ENCODE measurements at places on chromosomes 13 and 19. TPM values are rescaled to one million over a fixed set of nuclear protein-coding genes. Genes with fewer than 3 reads are reported as not detected.

DNA sequence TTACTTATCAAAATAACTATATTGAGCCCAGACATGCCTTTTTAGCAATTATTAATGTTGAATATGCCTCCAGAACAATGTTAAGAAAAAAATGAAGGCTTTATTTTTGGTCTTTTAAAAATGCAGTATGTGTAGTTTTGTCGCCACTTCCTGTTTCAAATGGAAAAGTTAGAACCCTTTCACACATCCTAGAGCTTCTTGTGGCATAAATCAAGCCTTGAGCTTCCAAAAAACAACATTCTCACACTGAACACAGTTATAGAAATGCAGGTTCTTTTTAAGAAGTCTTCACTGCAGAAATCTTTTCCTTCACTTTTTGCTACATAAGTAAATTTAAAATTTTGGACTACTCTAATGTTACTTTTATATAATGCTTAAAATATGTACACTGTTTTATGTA is 108.7 kb downstream of the ESD start:
- peaks cover 3% of the 10 kb centered on the region for H3K36me3 ChIP-seq
- no peak overlapping the region for H3K27ac ChIP-seq
- H3K27me3 ChIP-seq, result no peaks in the 10 kb centered on the region
- peaks cover 54% of the 10 kb centered on the region for H3K4me1 ChIP-seq
- H3K4me3 ChIP-seq, result no peak overlapping the region

DNA sequence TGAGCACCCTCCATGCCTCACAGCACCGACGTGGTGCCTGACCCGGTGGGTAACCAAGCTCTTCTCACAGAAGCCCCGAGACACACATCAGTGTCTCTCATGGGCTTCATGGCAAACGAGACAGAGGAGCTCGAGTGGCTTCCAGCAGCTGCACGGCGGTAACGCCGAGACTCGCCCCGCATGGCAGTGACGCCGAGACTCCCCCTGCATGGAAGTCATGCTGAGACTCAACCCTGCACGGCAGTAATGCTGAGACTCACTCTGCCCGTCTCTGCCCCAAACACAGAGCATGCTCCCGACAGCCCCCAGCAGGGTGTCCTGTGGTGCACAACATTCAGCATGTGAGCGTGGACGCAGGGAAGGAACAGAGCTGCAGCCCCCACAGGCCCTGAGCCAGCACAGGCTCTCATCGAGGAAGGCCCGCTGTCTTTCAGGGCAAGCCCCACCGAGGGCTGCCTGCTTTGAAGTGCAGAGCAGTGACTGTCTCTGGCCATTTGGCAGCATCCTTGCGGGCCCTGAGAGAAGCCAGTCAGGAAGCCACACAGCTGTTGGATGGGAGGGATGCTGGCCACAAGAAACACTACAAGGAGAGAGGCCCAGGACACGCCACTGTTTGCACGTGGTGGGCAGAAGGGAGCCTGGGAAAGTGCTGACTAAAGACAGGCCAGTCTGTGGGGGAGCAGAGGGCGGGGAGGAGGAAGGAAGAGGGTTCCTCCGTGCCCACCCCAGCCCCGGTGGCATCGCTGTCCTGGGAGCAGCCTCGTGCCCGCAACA is 9.5 kb downstream of the GAS6 start:
- peaks cover 86% of the 10 kb centered on the region for H3K4me1 ChIP-seq
- peak overlapping the region; percentile 67 for H3K27ac ChIP-seq
- H3K36me3 ChIP-seq, result peaks cover 3% of the 10 kb centered on the region
- DNase-seq, result peak; percentile 73
- H3K4me3 ChIP-seq, result no peak overlapping the region

DNA sequence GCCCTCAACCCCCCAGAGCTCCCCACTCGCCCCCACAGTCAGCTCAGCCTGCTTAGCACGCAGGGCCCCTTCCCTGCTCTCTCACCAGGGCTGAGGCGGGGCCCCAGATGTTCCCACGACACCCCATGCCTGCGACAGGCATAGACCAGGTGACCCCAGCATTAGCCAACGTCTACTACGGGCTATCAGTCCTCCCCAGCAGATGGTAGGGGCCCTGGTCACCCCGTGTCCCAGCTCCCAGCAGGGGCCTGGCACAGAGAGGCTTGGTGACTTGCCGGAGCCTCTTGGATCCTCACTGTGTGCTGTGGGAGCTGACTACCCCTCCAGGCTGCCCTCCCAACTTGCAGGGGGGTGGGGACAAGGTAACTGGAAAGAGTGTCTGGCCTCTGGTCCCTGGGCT is 80.6 kb downstream of the KDM4B start:
- peaks cover 6% of the 10 kb centered on the region for H3K36me3 ChIP-seq
- DNase-seq, result no peak
- H3K27ac ChIP-seq, result no peak overlapping the region
- no peak overlapping the region for H3K4me3 ChIP-seq
- peaks cover 46% of the 10 kb centered on the region for H3K4me1 ChIP-seq

DNA sequence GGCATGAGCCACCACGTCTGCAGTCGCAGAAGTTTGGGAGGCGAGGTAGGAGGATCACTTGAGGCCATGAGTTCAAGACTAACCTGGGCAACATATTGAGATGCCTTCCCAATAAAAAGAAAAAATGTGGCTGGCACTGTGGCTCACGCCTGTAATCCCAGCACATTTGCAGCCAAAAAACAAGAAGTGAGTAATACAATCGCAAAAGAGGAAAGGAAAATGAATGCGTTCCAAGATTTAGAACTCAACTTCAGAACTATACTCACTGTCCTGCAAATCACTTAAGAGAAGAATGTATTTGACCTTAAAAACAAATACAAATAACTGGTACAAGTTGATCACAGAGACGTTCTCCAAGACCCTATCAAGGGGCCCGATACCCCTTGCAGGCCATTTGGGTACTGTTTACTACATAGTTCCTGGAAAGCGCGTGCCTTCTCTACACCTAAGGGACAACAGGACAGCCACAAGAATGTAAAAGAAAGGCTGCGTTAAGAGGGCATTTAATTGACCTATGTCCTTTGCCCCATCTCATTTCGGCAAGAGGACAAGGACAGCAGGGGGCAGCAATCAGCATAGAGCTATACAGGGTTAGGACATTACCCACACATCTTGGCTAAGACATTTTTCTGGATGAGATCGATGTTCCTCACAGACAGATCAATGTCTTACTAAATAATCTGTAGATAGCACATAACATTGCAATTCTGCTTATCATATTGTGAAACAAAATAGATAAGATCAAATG is 41.3 kb downstream of the FLT3 start:
- no peaks in the 10 kb centered on the region for H3K36me3 ChIP-seq
- no peak overlapping the region for H3K27ac ChIP-seq
- no peak overlapping the region for H3K4me3 ChIP-seq
- H3K27me3 ChIP-seq, result peaks cover 22% of the 10 kb centered on the region
- DNase-seq, result no peak

DNA sequence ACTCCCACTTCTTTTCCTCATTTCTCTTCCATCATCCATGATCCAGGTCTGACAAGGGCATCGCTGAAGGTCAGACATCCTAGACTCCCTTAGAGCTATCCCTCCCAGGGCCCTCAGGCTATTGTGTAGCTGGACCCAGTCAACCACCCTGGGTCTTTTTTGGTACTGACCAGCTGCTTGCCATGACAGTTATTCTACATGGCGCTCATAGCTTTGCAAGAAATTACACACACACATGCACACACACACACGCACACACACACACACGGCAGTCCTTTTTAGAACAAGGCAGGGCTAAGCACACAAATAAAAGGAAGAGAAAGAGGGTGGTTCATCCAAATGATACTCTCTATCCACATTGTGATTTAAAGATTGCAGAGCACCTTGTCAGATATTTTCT is 18.3 kb downstream of the SIAH3 start:
- H3K36me3 ChIP-seq, result no peaks in the 10 kb centered on the region
- H3K27me3 ChIP-seq, result no peaks in the 10 kb centered on the region
- no peak overlapping the region for H3K27ac ChIP-seq
- no peaks in the 10 kb centered on the region for H3K4me1 ChIP-seq

GRCh38 chr13:80290591-80290990 is 50.3 kb downstream of the SPRY2 start:
- H3K36me3 ChIP-seq, result no peaks in the 10 kb centered on the region
- no peak for DNase-seq
- H3K4me1 ChIP-seq, result no peaks in the 10 kb centered on the region
- H3K27ac ChIP-seq, result no peak overlapping the region

DNA sequence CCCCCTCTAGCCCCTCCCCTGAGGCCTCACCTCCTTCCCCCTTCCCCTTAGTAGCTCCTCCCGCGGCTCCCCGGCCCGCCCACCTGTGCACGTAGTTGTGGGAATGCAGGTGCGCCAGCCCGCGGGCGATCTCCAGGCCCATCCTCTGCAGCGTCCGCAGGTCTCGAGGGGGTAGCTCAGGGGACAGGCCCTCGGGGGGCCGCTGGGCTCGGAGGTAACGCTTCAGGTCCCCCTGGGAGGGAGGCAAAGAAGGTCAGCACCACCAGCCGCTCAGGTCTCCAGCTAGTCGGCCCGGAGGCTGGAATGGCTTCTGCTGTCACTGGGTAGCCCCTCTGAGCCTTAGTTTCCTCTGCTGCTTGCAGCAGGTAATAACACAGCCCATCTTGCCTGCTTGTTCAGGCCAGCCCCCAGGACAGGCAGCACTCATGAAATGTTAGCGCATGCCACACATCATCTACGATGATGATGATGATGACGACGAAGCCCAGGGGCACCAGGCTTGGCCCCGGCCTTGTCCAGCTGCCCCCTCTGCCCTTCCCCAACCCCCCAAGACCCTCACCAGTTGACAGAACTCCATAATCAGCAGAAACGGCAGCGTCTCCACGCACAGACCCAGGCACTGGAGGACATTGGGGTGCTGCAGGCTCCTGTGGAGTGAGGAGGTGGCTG is 9.2 kb downstream of the LMTK3 start:
- H3K27me3 ChIP-seq, result peaks cover 33% of the 10 kb centered on the region
- no peak for DNase-seq
- H3K27ac ChIP-seq, result no peak overlapping the region

GRCh38 chr13:48500652-48501197 is 32.2 kb downstream of the RCBTB2 start:
- no peak overlapping the region for H3K27ac ChIP-seq
- no peaks in the 10 kb centered on the region for H3K27me3 ChIP-seq
- H3K4me3 ChIP-seq, result no peak overlapping the region
- peaks cover 15% of the 10 kb centered on the region for H3K4me1 ChIP-seq

DNA sequence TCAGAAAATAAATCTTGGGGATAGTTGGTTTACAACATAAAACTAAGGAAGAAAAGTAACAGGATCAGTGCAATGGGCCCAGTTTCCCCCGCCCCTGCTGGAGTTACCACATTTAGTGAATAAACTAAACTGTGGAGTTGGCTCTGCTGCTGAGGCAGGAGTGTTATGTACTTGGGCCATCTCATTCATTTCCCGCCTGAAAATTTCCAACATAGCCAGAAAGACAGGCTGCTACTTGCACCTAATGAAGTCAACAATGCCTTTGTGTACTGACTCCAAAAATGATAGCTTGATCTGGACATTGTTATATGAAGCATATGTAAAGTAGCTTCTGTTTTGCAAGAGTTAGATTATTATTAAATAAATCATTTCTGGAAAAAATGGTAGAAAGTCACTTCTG is 7.9 kb upstream of the RNASEH2B start:
- no peaks in the 10 kb centered on the region for H3K36me3 ChIP-seq
- no peak overlapping the region for H3K27ac ChIP-seq
- H3K4me3 ChIP-seq, result no peak overlapping the region
- no peak for DNase-seq
- H3K4me1 ChIP-seq, result no peaks in the 10 kb centered on the region

GRCh38 chr13:42168496-42168895 is 103.5 kb upstream of the AKAP11 start:
- no peaks in the 10 kb centered on the region for H3K27me3 ChIP-seq
- peaks cover 44% of the 10 kb centered on the region for H3K36me3 ChIP-seq
- no peak overlapping the region for H3K27ac ChIP-seq
- no peak for DNase-seq
- no peak overlapping the region for H3K4me3 ChIP-seq

DNA sequence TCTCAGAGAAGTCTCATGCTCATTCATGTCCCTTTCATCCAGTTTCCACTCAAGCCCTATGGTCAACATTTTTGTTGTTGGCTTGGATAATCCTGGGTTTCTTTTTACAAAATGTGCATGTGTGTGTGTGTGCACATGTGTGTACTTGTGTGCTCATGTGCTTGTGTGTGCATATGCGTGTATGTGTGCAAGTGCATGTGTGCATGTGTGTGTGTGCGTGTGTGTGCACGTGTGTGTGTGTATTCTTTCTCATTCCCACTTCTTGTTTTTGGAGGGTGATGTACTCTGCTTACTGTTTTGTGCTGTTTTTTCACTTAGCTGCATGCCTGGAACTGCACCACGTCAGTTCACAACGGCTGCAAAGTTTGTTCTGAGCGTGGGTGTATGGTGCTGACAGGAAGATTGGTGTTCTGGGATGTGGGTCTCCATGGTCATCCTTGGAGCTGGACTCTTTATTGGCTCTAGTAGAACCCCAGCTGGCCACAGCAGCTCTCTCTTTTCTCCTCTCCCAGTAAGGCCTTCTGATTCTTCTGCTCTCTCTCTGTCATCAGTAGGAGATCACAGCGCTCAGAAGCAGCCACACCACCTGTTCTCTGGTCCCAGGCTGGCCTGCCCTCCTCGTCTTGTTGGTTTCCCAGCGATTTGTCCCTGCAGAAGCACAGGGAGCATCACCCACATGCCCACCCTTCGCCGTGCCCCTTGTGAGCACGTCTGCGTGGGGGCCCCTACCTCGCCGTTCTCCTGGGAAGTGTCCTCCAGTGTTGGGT is 60.8 kb downstream of the SOX1 start:
- no peaks in the 10 kb centered on the region for H3K27me3 ChIP-seq
- no peak overlapping the region for H3K27ac ChIP-seq
- DNase-seq, result no peak
- H3K4me3 ChIP-seq, result no peak overlapping the region
- H3K4me1 ChIP-seq, result no peaks in the 10 kb centered on the region

- H3K4me1 ChIP-seq, result no peaks in the 10 kb centered on the region
- H3K27me3 ChIP-seq, result no peaks in the 10 kb centered on the region
- H3K4me3 ChIP-seq, result no peak overlapping the region
- no peak for DNase-seq
- no peak overlapping the region for H3K27ac ChIP-seq
- H3K36me3 ChIP-seq, result no peaks in the 10 kb centered on the region
These were observed 61.3 kb downstream of the CBY2 start for GRCh38 chr13:45763419-45763818.

GRCh38 chr13:32191452-32191998 is 123.6 kb downstream of the ZAR1L start:
- H3K27me3 ChIP-seq, result no peaks in the 10 kb centered on the region
- H3K27ac ChIP-seq, result no peak overlapping the region
- H3K4me3 ChIP-seq, result no peak overlapping the region
- no peak for DNase-seq

- H3K4me3 ChIP-seq, result no peak overlapping the region
- H3K36me3 ChIP-seq, result no peaks in the 10 kb centered on the region
- no peaks in the 10 kb centered on the region for H3K4me1 ChIP-seq
- no peak for DNase-seq
These were observed 316.3 kb downstream of the TBC1D4 start for GRCh38 chr13:75165543-75166230.

- no peak for DNase-seq
- peaks cover 3% of the 10 kb centered on the region for H3K27me3 ChIP-seq
- no peaks in the 10 kb centered on the region for H3K36me3 ChIP-seq
- no peaks in the 10 kb centered on the region for H3K4me1 ChIP-seq
These were observed 19.3 kb downstream of the CCNE1 start for GRCh38 chr19:29831041-29831548.

The FFAR1 gene
- not detected for polyA plus RNA-seq

The ELL gene
- 7.3 TPM for polyA plus RNA-seq

The TGFBR3L gene
- 3.5 TPM for polyA plus RNA-seq

The ADAMTSL5 gene
- 20.8 TPM for polyA plus RNA-seq

The KANK3 gene
- polyA plus RNA-seq, result 19.4 TPM

The OR7C1 gene
- polyA plus RNA-seq, result not detected

The C19orf67 gene
- not detected for polyA plus RNA-seq

The PSG3 gene
- not detected for polyA plus RNA-seq

The SH2D3A gene
- polyA plus RNA-seq, result 0.25 TPM

All from heart left ventricle (tissue), 16 donors.